Lung (tissue), 17 donors: ENCODE measurements at places on chromosomes 5 and 9. TPM values are rescaled to one million over a fixed set of nuclear protein-coding genes. Genes with fewer than 3 reads are reported as not detected.

PCDHB14 gene
- total RNA-seq: 2.8 TPM

IRGM gene
- not detected for total RNA-seq

TYRP1 gene
- 1.4 TPM for total RNA-seq

TMEM171 gene
- 0.86 TPM for total RNA-seq

ENTREP1 gene
- total RNA-seq: 20.9 TPM

SCGB3A2 gene
- 4,264 TPM for total RNA-seq

KIF4B gene
- total RNA-seq: not detected

LTC4S gene
- 4.0 TPM for total RNA-seq

GARNL3 gene
- 6.9 TPM for total RNA-seq

TRPM6 gene
- total RNA-seq: 2.3 TPM

IL13 gene
- not detected for total RNA-seq

FOXD1 gene
- 0.46 TPM for total RNA-seq

LRRC19 gene
- not detected for total RNA-seq

SH3TC2 gene
- 0.46 TPM for total RNA-seq

GNA14 gene
- total RNA-seq: 15.1 TPM
